ENCODE measurements at places on chromosomes 11 and 22.

DNA sequence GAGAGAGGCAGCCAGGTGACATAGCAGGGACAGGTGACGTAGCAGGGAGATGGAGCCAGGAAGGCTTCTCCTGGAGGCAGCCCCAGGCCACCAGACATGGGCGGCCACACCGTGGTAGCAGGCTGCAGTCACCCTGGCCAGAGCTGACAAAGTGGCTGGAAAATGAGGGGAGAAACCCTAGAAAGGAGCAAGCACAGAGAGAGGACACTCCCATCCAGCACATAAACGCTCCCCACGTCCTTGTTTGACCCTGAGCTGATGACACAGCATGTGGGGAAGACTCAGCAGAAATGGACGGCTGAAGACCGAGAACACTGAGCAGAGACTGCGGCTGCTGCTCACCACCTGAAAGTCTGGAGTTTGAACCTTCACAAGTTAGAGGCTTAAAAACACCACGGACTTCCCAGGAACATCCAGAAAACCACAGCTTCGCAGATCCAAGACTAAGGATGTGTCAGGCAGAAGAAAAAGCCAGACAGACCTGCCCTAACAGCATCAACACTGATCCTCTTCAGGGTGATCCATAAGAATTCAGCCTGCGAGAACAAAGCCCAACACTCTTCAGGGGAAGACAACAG lies 28.7 kb downstream of the DRD4 start:
- peak; percentile 35 for DNase-seq

GRCh38 chr11:707817-708420 lies 1.9 kb downstream of the EPS8L2 start:
- no peak for DNase-seq

DNA sequence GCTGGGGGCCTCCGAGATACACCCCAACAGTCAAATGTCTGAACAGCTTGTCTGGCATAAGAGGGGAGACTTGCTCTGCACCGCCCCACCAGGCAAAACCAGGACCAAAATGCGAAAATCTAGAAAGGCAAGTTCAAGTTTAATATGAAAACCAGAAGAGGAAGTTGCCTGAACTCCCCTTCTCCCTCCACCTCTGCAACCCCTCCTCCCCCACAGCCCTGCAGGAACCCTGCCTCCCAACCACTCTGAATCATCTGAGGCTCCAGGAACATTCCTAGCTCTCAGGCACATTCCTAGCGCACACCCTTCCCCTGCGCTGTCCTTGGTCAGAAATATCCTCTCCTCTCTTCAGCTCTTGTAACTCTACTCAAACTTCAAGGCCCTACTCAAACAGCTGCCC lies 36.7 kb downstream of the ISX start:
- no peak for DNase-seq

DNA sequence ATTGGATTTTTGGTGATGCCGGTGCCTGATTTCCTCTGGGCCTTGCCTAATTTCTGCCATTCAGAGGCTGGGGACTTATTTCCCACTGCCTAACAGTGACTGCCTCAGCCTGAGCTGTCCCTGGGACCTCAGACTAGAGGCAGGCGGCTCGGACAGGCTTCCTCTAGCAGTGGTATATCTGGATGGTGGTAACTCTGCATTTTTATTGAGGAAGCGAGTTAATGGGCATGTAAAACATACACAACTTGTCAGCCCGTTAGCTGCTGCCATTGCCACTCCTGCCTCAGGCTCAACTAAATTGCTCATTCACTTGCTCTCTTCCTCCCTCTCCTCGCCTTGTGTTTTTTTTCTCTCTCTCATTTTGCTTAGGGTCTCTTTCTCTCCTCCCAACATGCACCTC lies 561.6 kb downstream of the BUD13 start:
- DNase-seq, result no peak

GRCh38 chr11:3956038-3956437 lies 100.6 kb downstream of the STIM1 start:
- DNase-seq, result no peak

GRCh38 chr11:65554057-65554818 lies 3.9 kb downstream of the LTBP3 start:
- no peak for DNase-seq

DNA sequence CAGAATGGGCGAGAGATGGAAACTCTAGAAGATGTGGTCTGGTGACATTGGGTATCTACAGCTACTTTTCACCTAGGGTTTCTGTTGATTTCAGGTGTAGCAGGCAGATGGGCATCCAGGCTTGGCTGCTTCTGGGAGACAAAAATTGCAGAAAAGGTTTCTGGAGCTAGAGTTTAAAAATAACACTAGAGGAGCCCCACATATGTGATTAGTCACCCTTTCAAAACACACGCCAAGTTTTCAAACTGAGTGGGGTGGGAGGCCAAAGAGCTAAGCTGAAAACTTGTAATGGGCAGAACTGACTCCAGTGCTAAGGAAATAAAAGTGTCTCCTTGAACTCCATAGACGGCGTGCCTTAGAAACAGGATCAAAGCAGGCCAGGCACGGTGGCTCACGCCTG lies 80.8 kb downstream of the GRK3 start:
- DNase-seq, result no peak

DNA sequence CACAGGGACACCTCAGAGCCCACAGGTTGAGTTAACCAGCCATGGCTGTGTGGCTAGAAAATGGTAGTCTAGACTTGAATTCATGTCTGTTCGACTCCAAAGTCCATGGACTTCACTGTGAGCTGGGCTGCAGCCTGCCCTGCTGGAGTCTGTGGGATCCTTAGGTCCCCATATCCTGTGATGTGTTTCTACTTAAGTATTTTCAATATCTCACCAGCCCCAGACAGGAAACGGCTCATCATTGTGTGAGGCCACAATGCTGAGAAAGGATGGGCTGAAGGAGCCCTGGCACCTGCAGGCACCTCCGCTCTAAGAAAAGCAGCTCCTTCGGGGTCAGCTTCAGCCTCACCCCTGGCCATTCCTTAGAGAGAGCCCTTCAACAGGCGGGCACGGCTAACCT lies 93.1 kb downstream of the NAT10 start:
- DNase-seq, result no peak

DNA sequence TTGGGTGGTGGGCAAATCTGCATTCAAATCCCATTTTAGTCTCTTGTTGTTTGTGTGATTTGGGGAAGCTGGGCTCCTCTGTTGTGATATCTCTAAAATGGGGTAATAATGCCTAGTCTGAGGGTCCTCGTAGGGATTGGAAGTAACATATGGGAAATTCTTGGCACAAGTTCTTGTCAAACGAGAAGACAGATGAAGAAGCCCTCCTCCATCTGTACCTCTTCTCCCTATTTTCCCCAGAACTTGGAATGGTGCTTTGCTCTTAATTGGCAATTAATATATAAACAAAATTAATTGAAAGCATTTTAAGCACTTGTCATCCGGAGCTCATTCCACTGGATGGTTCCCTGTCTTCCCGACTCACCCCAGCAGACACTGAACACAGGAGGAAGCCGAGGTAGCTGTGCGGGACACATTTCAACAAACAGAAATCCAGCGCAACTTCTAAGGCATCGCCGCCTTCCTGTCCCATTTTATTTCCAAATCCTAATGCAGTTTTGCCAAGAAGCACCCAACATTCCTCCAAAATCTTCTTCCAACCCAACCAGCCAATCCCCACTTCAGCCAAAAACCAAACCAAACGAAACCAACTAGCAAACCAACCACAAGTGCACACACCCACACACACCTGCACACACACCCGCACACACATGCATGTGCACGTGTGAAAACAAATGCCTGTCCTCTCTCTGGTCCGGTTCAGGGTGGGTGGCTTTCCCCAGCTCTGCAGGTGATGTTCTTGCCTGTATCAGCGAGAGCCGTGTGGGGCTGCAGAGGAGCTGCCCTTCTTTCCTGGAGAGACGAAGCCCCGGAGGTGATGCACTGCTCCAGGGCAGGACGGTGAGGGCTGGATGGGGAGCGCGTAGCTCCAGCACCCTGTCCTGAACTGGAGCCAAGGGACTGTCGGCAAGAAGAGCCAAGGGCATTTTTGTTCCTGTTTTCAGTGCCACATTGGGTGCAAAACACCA lies 100.8 kb upstream of the B3GAT1 start:
- DNase-seq, result no peak

DNA sequence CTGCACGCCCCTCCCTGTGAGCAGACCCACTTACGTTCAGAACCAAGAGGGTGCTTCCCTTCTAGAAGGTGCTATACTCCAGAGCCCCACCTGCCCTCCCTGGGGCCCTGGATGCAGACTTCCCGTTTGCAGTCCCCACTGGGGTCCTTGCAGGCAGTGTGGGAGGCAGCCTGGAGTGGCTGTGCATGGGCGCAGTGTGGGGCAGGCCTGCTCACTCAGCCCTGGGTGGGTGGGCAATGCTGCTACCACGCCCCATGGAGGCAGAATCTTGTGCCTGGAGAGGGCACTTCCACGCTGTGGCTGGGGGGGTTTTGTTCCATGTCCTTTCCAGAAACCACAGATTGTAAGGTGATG lies 116.2 kb downstream of the KCNQ1OT1 start:
- DNase-seq, result no peak

DNA sequence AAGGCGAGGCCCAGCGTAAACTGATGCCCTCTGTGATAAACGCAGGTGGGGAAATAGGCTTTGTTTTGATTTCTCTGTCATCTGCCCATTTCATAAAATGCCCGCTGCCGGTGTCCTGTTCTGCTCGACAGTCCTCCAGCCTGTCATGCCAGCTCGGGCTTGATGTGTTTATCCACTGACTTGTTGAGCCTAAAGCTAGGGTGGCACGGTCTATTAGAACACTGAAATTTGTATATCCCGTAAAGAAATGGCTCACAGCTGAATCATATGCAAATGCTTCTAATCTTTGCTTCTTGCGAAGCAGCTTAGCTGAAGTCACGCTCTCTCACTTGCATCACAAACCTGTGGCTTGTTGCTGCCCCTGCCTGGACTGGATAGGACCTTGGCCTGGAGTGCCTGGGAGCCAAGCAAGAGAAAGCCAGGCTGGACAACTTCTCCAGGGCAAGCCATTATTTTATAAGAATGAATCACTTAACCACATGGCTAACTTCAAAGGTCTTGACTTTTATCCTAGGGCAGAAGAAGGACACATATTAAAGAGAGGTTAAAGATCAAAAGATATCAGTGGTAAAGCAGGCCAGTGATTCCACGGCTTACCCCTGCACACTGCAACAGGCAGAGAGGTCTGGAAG lies 33.1 kb downstream of the EHF start:
- peak; percentile 89 for DNase-seq

DNA sequence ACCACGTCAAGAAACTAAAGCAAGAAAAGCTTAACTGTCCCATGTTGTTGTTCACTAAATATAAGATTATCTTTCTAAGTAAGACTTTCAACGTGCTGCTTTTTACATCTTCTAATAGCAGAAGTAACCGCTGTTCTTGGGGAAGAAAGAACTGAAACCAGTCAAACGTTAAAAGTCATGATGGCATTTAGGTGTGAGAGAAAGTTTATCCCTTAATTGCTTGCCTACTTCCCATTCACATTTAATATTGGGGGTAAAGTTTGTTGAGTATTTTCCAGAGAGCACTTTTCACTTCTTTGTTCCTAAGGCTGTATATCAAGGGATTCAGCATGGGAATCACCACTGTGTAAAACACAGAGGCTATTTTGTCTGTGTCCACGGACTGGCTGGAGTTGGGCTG lies 970 bp downstream of the OR5B21 start:
- no peak for DNase-seq

DNA sequence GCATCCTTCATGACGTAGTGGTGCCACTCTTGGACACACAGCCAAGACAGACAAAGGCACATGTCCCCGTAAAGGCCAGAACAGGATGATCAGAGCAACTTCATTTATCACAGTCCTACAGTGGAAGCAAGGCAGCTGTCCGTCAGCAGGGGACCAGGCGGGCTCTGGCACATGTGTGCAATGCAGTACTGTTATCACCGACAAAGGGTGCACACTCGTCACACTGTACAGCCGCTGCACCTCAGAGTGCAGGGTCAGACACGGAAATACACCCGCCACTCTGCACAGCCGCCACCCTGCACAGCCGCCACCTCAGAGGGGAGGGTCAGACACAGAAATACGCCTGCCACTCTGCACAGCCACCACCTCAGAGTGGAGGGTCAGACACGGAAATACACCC lies 13.4 kb upstream of the IL17REL start:
- DNase-seq, result no peak

DNA sequence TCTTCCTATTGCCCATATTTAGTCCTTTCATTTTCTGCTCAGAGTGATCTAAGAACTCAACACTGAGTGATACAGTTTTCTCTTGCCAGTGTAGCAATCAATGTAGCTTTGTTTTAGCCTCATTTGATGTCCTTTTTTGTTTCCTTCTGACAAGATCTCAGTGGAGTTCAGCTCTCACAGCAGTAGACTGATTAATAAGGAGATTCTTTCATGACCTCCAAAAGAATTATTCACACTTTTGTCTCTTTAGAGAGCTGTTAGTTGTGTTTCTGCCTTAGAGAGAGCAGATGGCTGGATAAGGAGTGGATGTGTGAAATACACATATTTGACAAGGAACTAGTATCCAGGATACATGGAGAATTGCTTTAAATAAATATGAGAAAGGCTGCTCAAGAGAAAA lies 6.6 kb upstream of the TMEM225 start:
- no peak for DNase-seq

DNA sequence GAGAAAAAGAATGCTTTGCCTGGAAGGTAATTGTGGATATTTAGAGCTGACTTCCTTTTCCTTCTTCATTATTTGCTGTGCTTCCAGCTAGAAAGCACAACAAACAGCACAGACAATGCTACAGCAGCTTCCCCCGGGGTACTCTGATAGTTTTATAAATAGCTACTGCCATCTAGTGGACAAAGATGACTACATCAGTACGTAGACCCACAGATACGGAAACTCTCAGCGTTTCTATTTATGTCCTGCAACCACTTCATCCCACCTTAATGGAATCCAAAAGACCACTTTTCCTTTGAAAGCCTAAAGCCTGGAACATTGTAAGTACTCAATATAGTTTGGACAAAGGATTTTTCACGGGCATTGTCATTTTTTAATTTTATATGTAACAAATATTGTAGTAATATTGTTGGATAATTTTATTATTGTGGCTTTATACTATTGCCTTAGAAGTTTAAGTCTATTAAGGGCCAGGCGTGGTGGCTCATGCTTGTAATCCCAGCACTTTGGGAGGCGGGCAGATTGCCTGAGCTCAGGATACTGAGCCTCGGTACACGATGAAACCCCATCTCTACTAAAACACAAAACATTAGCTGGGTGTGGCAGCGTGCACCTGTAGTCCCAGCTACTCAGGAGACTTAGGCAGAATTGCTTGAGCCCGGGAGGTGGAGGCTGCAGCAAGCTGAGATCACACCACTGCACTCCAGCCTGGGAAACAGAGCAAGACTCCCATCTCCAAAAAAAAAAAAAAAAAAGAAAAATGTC lies 7.5 kb downstream of the HSPA8 start:
- peak; percentile 21 for DNase-seq

DNA sequence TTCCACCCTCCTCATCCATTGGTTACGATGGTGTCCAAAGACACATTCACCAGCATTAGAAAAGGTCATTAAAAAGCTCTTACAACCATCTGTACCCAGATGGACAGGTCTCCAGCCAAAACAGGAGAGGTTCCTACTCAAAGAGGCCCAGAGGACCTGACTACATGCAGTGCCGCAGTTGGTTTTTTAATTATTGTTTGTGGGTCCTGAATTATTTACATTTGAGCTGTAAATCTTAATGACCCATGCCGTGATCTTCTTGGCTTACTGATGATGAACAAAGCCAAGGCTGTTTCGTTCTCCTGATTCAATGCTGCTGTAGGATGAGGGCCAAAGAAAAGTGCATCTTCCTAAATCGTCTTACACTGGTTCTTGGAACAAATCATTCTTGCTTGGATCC lies 83.7 kb downstream of the CADM1 start:
- no peak for DNase-seq

GRCh38 chr22:46613606-46614021 lies 6.6 kb upstream of the GRAMD4 start:
- no peak for DNase-seq

GRCh38 chr22:23915290-23915689 lies 21.1 kb downstream of the MIF start:
- DNase-seq, result no peak

Measured in GM04503 (cell line).